ENCODE measurements at places on chromosomes 6 and 20.

DNA sequence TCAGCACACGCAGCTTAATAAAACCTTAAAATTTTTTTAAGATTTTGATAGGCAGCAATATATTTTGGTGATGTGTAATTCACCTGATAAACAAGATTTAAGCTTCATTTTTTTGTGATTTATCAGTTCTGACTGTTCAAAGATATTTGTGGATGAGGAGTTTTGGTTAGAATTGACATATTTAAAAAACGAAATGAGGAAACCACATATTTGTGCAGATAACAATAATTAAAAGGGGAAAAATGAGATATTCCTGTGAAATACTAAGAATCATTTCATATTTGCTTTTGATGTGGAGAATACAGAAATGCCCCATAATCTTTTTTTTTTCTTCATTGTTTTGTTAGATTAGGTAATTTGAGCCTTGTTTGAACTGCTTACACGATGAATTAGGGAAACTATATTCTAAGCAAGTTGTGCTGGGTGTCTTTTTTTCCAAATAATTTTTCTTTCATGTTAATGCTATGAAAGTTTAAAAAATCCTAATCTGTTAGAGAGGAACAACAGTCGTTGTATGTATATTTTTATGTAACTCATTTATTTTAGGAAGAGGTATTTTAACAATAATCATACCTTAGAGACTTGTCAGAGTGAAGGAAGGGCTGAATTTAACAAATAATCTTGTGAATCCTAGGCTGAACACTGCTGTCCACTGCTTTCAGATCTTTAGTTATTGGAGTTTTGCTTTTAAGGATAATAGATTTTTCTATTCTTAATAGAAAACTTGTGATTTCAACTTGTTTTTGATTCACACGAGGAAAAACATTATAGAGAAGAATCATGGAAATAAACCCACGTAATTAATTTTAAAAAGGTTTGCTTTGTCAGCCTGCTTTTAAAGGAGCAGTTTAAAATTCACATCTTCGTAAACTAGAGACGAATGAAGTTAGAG is 4.0 kb downstream of the ARID1B start:
- no peak for DNase-seq

DNA sequence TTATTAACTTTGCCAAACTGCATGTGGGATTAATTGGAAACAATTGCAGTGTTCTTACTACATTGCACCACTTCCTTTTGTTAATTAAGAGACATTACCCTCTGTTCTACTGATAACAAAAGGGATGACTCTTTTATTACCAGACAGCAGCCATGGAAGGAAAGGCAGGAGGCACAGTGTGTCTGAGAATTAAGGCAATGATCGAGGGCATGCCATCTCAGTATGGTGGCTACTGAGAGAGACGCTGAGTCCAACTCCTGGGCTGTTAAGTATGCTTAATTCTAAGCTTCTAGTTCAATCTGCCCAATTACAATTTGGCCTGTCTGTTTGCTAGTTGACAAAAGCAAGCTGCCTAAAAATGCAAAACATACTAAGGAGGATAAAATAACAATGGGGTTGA is 227.4 kb downstream of the PHACTR1 start:
- DNase-seq, result no peak

- DNase-seq, result no peak
Observed at GRCh38 chr20:53748821-53749421, 155.3 kb upstream of the ZNF217 start.

GRCh38 chr6:129490521-129491255 is 219.3 kb downstream of the ARHGAP18 start:
- no peak for DNase-seq

GRCh38 chr20:20205141-20205861 is 153.0 kb downstream of the CFAP61 start:
- no peak for DNase-seq

- DNase-seq, result no peak
Observed at GRCh38 chr20:62997417-62998035, 9.2 kb downstream of the BHLHE23 start.

GRCh38 chr20:42134265-42135098 is 516.3 kb upstream of the CHD6 start:
- no peak for DNase-seq

- DNase-seq, result no peak
Observed at GRCh38 chr6:117465691-117466090, 16.8 kb upstream of the DCBLD1 start.

- no peak for DNase-seq
Observed at GRCh38 chr20:18856873-18857272, 43.3 kb downstream of the SCP2D1 start.

- DNase-seq, result no peak
Observed at GRCh38 chr6:64256483-64256882, 620.9 kb downstream of the PHF3 start.

DNA sequence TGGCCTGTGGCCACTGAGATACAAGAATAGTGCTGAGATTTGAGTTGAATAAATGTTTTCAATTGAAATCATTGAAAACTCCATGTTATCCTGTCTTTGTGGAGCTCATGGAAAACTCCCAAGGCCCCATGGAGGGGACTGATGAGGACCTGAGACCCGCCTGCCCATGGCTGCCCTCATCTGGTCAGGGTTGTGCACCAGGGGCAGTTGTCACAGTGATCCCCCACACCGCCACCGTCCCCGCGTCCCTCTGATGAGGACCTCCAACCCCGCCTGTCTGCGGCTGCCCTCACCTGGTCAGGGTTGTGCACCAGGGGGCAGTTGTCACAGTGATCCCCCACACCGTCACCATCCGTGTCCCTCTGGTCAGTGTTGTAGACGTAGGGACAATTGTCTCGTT is 27.8 kb downstream of the THBS2 start:
- DNase-seq, result no peak

Data from Caco-2 (cell line).